Ammon's horn (tissue), 1 donor: ENCODE measurements at places on chromosomes 5 and 9.

DNA sequence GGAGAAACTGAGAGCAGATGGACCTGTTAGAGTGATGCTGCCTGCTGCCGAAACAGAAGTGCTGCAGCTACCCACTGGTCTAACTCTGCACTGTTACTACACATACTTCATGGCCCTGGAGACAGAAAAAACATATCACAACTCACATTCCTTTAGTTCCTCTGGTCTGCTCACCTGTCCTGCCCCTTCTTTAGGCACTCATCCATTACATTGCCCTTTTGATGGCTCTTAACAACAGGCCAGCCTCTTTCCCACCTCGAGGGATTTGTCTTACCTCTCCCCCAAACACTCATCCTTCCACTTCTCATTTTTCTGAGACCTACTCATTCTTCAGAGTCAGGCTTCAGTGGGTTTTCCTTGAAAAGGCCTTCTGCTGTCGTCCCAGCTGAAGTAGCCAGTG is 49.2 kb downstream of the KCTD16 start:
- no peak for DNase-seq

- DNase-seq: no peak
Observed at GRCh38 chr5:180208435-180209081, 453 bp downstream of the RASGEF1C start.

- DNase-seq: no peak
Observed at GRCh38 chr9:95770653-95771131, 104.8 kb upstream of the ERCC6L2 start.

- DNase-seq: no peak
Observed at GRCh38 chr5:8381972-8382371, 513.0 kb downstream of the MTRR start.

- peak; percentile 77 for DNase-seq
Observed at GRCh38 chr5:141855265-141856036, 22.8 kb downstream of the PCDH1 start.

- DNase-seq: no peak
Observed at GRCh38 chr9:127489471-127490115, 38.3 kb downstream of the LRSAM1 start.

DNA sequence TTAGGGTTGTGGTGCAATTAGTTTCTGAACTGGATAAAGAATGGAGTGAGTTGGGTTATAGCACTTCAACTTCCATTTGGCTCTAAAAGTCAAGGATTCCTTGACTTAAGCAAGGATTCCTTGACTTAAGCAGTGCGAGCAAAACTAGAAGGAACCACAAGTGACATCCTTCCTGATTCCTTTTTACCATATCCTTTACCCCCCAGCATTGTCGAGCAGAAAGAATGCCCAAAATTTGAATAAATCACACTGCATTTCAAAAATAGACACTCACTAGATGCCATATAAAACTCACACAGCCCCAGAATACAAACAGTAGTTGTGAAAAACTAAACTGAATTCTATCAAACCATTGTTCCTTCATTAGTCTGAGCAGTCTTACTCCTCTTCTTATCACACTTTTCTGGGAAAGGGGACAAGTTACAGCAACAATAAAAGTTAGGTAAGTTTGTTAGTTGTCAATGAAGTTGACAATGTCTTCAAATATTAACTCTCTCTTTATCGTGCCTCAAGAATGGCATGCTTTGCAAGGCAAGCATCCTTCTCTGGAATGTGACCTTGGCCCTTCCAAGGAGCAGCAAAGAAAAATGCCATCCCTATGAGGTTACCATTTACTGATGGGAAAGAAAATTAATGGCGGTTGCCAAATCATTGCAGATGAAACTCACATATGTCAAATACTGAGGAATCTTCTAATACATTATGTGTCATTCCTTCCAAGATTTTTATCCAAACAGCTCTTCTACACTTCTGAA is 273.3 kb upstream of the ANKRD55 start:
- DNase-seq: no peak

- DNase-seq: peak; percentile 86
Observed at GRCh38 chr5:39283231-39283818, 64.0 kb upstream of the FYB1 start.

- no peak for DNase-seq
Observed at GRCh38 chr5:173796721-173797495, 91.2 kb upstream of the CPEB4 start.

DNA sequence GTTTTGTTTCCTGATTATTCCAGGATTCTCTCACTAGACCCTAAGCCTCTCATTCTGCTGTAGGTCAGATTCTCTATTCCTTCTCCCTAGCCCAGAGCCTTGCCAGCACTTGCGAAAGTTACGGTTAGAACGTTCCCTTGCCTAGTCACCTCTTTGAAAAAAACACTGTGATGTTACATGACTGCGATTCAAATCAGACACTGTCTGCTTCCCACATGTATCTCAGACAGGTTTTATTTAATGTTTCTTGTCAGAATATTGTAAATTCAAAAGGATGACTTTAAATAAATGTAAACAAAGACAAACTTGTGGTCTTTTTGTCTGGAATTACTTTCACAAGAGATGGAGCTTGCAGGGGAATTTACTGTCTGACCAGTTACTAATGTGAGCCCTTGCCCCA is 116.5 kb upstream of the OTULINL start:
- DNase-seq: no peak

GRCh38 chr9:18728642-18729041 is 254.7 kb downstream of the ADAMTSL1 start:
- no peak for DNase-seq

- DNase-seq: peak; percentile 82
Observed at GRCh38 chr5:168434001-168434400, 52.3 kb upstream of the RARS1 start.

- no peak for DNase-seq
Observed at GRCh38 chr9:94672811-94673487, 33.6 kb upstream of the FBP1 start.

- DNase-seq: no peak
Observed at GRCh38 chr5:26805076-26805475, 233.3 kb downstream of the CDH9 start.

- no peak for DNase-seq
Observed at GRCh38 chr5:1387876-1388275, 43.0 kb upstream of the CLPTM1L start.

DNA sequence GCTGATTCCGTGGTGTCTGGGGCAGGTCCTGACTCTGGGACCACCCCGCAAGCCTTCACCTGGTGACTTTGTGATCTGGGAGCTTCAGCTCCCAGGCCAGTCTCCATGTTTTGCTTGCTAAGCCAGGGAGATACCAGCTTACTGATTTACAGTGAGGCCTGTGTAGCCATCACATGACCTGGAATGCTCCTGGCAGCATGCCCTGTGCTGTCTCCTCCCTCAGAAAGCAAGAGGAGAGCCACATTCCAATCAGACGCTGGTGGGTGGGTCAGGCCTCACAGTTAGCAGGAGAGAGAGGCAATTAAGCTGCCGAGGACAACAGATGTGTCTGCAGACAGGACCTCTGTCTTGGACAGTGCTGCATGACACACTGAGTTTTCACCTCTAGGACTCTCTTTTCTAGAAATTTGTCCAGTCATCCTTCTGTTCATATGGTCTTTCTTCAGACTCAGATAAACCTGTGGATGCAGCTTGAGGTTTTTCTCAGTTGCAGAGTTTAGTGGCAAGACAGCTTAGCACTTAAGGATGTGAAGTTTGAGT is 24.4 kb upstream of the GRPEL2 start:
- DNase-seq: peak; percentile 65

DNA sequence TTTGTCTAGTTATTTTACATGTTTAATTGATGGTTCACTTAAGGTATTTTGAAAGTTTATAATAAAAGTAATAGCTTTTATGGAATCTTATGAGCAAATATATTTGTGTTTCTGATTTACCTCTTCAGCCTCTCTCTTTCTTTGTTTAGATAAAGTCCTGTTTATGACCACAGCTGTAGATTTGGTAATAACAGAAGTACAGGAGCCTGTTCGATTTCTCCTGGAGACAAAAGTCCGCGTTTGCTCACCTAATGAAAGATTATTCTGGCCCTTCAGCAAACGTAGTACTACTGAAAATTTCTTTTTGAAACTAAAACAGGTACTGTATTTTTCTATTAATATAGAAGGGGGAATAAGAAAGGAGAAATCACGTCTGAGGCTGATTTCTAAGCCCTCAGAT is 35.0 kb upstream of the GPR21 start:
- no peak for DNase-seq

- no peak for DNase-seq
Observed at GRCh38 chr9:93083592-93084470, 12.2 kb upstream of the CARD19 start.

- DNase-seq: peak; percentile 24
Observed at GRCh38 chr5:169223595-169223953, 77.4 kb downstream of the SLIT3 start.

DNA sequence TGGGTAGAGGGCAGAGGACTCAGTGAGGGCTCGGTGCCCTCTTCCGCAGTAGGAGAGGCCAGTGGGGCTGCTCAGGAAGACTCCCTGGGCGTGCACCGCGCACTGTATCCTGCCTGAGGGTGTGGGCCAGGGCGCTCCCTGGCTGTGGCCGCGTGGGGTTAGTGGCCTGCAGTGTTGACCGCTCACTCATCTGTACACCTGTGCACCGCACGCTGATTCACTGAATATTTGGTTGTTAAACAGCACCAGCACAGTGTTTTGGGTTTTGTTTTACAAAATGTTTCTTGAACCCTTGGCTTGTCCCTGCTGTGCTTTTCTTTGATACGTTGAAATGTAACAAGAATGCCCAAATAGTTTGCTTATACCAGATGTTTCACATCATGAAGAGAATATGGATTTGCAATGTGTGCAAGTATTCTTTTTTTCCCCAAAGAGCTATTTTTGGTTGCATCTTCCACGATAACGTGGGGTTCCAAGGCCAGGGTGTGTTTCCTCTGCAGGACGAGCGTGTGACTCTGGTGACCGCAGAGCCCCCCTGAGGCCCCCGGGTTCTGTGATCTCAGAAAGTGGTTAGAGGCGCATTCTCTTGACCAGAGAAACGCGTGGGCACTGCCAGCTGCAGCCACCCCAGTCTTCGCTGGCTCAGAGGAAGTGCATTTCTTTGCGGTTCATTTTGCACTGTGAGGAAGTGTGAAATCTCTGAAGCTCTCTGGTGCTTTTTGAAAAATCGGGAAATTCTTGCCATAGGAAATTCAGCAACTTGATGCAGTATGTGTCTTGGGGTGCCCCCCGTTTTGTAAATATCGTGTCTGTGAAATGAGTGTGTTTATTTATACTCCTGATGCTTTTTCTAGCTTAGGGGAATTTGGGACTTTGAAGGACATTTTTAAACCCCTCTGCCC is 46.9 kb downstream of the AHRR start:
- DNase-seq: no peak

DNA sequence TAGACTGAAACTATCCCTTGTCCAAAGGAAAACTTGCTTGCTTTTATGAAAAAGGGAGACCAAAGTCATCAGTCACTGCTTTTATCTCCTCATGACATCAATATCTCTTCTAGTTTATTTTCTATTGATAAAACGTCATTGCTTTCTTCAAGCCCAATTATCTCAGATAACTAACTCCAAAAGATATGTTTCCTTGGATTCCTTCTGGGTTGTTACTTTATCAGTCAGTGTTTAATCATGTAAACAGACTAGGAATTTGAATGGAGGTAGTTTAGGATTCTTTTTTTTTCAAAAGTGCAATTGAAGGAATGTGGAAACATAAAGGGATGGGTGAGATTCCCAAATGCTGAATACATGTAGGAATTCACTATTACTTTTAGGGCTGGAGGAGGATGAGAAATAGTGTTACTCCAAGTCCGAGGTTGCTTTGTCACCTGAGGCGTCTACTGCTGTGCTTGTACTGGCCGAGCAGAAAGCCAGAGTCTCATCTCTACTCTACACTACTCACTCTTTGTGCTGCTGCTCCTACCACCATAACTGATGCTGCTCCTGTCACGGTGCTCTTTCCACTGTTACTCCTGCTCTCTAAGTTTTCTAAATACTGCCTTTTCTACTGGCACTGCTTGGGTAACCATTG is 1697.1 kb upstream of the NUDT12 start:
- DNase-seq: no peak
